ENCODE measurements at places on chromosomes 12 and 14.

DNA sequence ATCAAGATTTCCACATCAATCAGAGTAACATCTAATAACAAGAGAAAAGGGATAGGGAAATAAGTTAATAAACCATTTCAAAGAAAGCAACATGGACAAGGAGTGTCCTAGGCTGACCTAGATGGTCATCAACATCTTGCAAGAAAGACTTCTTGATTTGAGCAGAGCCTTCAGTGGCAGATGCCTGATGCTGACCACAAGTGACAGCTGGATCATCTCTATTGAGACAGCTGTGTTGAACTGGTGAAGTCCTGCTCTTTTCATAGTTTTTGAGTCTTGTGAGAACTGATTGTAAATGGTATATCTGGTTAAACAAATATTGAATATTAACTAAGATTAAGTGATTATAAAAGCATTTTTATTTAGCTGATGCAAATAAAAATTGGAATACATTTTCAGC, 1083.6 kb upstream of the LRFN5 start:
- DNase-seq, result no peak

DNA sequence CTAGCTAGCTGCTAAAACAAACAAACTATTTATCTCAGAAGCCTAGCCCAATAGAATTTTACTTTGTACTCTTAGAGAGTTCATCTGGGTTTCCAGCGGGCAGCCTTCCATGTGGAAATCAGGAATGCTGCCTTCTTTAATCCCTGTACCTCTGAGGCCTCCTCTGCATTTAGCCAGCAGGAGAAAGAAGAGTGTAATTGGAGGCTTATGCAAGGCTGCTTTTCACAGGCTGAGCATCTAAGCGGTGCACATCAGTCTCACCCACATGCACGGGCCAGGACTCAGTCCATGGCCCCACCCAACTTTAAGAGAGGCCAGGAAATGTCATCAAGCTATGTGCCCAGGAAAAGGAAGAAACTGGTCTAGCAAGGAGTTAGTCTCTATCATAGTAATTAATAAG, 14.0 kb upstream of the PTGDR start:
- DNase-seq, result no peak

GRCh38 chr12:97650242-97650641, 187.6 kb downstream of the RMST start:
- DNase-seq, result no peak

DNA sequence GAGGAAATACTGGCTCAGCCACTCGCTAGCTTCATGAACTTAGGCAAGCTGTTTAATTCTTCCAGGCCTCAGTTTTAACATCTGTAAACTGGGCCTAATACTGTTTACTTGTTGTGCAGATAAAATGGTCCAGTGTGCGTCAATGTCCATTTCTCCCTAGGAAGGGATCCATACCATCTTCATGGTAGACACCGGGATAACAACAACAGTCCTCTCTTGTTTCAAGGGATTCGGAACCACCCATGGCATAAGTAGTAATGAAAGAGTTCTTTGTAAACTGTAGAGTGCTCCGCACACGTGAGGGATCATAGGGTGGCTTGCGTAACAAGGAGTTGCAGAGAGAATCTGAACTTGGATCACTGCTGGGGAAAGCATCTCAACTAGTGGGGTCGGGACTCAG, 17.3 kb upstream of the CHGA start:
- DNase-seq, result no peak

- no peak for DNase-seq
Measured at GRCh38 chr14:103121121-103121845, 2.0 kb upstream of the TNFAIP2 start.

DNA sequence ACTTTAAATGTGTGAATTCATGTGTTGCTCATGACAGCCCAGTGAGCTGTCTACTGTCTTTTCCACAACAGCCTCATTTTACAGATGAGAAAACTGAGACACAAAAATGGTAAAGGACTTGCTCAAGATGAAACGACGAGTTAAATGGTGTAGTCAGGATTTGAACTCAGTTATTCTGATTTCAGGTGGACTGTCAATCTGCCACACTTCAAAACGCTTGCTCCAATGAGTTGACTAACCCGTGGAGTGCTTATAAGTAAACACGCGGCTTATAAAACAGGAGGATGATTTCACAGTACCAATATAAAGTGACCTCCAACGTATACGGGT, 652 bp upstream of the POLE2 start:
- no peak for DNase-seq

GRCh38 chr12:105992849-105993740, 145.7 kb downstream of the NUAK1 start:
- DNase-seq, result no peak

DNA sequence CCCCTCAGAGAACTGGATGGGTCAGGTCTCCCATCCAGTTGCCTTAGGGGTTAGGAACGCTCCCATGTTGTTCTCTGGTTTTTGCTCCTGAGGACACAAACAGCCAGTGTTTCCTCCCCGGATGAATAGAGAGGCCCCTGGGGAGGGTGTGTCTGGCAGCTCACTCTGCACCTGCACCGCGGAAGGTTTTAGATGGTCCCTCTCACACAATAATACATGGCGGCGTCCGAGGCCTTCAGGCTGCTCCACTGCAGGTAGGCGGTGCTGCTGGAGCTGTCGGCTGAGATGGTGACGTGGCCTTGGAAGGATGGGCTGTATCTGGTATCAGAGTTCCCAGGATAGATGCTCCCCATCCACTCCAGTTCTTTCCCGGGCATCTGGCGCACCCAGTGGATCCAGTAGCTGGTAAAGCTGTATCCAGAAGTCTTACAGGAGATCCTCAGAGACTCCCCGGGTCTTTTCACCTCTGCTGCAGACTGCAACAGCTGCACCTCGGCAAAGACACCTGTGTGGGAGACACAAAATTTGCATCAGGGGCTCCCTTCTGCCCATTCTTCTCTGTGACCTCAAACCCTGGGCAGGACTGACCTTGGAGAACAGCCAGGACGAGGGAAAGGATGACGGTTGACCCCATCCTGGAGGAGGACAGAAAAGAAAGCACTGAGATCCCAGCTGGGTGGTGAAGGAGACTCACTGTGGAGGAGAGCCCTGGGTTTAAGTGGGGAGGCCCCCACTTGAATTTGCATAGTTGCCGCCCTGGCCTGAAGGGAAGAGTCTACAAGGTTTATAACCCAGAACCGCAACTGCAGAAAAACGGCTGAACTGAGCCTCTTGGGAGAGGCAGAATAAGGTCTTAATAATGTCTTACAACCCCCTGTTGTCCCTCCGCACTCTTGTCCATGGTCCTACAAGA, 1324.8 kb downstream of the TMEM121 start:
- peak; percentile 97 for DNase-seq

DNA sequence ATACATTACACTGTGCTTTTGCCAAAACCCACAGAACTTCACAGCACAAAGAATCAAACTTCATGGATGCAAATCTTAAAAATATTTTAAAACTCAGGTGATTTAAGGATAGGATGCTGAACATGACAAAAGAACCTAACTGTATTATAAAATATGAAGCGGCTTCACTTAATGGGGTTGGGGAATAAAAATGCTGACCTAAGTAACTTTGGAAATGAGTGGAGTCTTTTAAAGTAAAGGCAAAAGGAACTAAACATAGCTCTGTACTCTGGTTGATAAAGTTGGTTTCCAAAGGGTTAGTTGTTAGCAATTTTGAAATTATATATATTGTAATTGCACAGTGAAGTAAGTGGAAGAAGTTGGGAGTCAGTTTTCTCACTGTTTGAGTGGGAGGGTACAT, 111.5 kb upstream of the SYT1 start:
- DNase-seq, result no peak

DNA sequence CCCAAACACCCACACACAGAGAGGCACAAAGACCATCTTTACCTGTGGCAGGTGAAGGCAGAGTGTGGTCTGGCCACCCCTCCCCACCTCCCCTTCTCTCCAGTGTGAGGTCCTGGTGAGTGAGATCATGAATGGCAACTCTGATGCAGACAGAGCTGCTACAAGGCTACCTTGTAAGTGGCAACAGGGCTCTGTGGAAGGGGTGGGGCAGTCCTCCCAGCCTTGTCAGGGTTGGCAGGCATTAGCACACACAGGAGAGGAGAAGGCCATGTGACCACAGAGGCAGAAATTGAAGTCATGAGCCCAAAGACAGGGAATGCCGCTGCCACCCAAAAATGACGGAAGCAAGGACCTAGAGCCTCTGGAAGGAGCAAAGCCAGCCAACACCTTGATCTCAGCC, 30.7 kb downstream of the VWF start:
- DNase-seq, result no peak

DNA sequence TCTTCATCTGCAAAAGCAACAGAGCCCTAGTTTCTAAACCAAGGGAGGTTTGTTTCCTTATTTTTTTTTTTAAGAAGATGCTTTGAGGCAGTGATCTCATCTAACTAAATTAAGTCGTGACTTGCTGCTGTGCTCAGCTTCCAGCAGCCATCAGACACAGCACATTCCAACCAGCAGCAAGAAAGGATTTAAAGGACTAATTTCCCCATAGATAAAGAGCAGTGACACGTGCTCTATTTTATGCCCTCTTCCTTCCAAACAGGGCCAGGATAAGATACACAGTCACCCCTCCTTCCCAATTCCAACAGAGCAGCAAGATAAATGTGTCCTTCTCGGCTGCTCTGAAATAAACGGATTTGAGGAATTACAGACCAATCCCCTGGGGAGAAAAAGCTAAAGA, 81.7 kb downstream of the PRKAB1 start:
- DNase-seq, result no peak

DNA sequence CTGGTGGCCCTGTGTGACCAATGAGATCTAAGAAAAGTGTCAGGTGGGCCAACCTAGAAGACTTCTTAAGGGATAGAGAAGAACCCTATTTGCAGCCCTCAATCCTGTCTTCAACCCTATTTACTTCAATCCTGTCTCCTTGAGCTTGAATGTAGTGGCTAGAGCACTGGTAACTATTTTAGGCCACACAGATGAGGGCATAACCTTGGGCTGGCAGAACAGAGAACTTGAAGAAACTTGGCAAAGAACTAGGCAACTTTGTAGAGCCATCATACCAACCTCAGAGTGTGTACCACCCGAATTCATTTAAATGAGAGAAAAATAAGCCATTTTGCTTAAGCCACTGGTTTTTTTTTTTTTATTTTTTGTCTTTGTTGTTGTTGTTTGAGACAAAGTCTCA, 94.8 kb downstream of the TMTC1 start:
- DNase-seq, result no peak

DNA sequence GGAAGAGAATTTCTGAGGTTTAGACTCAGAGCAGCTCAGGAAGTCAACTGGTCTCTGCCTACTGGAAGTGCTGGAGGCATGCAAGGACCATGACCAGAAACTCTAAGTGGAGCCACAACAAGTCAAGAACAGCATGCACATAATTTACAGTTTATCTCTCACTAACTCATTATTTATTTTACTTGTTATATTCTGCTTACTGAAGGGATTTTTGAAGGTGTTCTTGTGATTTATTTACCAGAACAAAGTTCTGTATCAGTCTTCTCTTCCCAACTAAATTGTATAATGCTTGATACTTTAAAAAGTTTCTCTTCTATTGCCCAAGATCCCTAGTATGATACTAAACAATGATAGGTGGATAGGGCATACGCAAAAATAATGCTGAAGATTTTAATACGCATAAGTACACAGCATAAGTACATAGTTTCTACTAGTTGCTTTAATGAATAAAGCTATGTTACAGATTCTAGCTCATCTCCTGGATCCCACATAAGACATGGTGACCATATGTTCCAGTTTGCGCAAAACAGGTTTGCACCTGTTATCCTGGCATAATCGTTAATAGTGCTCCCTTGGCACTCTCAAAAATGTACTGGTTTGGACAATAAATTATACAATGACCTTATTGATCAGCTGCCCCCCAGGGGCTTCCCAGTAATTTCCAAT, 11.6 kb upstream of the SPTB start:
- no peak for DNase-seq

DNA sequence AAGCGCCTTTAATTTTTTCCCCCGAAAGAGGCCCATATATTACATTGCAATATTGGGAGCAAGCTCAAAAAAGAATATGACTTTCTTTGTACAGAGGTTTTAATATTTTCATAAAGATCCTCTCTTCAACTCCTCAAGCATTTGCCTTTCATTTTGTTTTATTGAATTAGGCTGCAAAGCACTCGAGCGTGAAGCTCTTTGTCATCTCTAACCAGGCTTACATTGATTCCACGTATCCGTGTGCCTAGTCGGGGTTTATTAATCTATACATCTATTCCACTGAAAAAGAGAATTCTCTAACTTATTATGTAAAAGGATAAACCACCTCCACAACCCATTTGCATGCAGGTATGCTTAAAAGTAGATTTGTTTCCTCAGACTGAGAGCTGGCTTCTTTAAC, 234.8 kb upstream of the TMPO start:
- DNase-seq, result peak; percentile 47

GRCh38 chr12:51009056-51009440, 17.1 kb downstream of the SLC11A2 start:
- DNase-seq, result no peak

DNA sequence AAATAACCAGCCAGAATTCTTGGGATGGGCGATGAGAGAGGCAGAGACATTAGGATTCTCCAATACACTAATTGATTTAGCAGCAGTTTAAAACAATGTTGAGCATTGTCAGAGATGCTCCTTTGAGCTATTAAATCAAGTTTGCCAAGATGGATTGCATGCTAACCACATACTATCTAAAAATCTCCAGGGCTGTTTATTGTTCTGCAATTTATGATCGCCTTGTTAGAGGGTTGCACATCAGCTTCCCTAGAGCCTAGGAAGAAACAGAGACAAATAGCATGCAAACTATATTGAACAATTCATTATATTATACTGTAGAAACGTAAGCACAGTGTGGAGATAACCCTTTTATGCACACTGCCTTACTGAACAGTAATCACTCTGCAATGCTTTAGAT, 599.9 kb downstream of the SOX5 start:
- peak; percentile 57 for DNase-seq

GRCh38 chr12:125988545-125988944, 923.3 kb downstream of the AACS start:
- no peak for DNase-seq

GRCh38 chr12:130640901-130641300, 75.2 kb downstream of the RIMBP2 start:
- no peak for DNase-seq

GRCh38 chr14:104245075-104245474, 106.7 kb downstream of the KIF26A start:
- DNase-seq, result no peak

- DNase-seq, result peak; percentile 69
Measured at GRCh38 chr12:95117178-95117599, 43.8 kb upstream of the NR2C1 start.

DNA sequence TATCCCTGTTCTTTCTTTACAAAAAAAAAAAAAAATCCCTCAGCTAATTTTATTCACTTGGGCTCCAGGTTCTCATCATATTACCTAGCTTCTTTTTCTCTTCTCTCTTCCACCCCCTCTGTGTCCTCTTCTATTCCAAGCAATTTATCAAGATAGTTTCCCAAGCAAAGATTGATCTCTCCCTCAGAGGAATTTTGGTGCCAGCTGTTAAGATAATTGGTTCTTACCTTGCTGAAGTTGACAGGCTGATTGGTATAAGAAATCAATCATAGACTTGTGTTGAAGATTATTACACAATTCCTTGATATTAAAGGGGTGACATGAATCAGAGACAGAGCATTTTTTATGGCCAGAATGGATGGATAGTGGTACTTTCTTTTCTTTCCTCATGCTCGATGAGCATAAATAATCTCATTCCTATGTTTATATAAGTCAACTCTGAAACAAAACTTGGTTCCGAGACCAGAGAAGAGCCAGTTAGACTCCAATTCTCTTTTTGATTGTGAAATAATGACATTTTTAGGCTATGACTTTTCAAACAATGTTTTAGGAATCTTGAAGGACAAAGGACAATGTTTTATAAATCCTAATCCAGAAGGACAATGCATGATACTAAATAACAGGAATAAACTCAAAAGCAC, 264.1 kb upstream of the PRKD1 start:
- no peak for DNase-seq

Data from NCI-H526 (cell line).